Cerebellum (tissue), 4 donors: ENCODE measurements at places on chromosomes 6 and 20.

DNA sequence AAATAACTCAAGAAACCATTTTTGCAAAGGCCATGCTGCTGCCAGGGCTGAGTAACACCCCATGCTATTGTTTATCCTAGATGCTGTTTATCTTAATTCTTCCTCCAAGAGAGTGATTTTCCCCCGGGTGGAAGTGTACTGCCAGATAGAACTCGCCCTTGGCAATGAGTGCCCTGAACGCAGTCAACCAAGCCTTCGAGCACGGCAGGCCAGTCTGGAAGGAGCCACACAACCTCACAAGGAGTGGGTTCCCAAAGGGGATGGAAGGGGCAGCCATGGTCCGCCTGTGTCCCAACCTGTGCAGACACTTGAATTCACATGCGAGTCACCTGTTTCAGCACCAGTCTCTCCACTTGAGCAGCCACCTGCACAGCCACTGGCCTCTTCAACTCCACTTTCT is 31.9 kb downstream of the PNPLA1 start:
- DNase-seq: no peak

GRCh38 chr6:116465246-116465645 is 4.1 kb downstream of the CALHM6 start:
- no peak for DNase-seq

DNA sequence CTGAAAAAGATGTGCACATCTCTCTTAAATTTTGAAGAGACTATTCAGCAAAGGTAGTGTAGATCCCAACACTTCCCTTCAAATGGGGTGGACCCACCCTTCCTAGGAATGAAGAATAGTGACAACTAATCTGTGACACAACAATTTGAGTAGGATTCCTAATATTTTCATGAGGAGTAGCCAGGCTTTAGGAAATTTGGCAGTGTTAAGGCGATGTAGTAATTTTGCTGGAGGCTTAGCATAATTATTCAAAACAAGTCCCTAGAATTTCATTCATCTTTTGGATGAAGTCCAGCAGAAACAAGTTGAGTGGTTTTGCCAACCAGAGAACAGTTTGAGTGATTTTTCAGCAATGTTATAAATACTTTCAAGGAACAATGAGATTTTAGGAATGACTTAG is 52.4 kb downstream of the ELOVL4 start:
- DNase-seq: no peak

GRCh38 chr6:169851641-169852503 is 100.5 kb downstream of the ERMARD start:
- DNase-seq: no peak

GRCh38 chr20:50274570-50275430 is 84.2 kb downstream of the CEBPB start:
- no peak for DNase-seq

- DNase-seq: no peak
Observed at GRCh38 chr6:151005896-151006632, 140.6 kb downstream of the MTHFD1L start.

DNA sequence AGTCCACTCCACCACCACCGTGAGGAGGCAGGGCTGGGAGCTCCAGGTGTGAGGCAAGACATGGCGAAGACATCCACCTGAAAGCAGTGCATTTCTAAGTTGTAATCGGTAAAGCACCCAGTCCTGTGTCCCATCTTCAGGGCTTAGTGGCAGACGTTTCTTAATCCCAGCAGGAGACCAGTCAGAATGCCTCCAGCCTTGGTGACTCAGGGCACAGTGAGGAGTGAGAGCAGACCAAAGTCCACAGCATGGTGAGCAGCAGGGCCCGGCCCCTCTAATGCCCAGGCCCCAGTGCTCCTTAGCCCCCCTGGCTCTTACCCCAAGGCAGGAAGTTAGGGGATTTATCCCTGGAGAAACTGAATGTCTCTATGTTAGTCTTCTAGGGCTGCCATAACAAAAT is 183.9 kb downstream of the SYNDIG1 start:
- DNase-seq: no peak
